Stimulated activated CD4-positive, alpha-beta T cell treated with anti-CD3 and anti-CD28 coated beads, Interleukin-1b, Interleukin-23, amount 100 ng/mL, for 1 hour (primary cell): ENCODE measurements at places on chromosomes 3 and 15.

DNA sequence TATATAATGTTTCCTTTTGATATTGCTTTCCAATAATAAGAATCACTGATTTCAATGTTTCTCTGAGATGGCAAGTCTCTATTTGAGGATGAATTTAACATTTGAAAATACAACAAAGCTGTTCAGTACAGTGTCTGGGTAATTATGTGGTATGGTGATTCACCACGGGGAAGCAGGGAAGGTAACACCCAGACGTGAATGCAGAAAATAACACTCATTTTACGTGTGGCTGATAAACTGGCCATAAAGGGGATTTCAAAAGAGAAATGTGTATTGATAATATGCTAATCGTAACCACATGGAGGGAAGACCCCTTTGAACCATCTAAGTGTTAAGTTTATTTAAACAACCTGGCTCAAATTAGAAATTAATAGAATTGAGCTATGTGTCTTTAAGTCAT lies 344.6 kb downstream of the GRM7 start:
- DNase-seq, result no peak

DNA sequence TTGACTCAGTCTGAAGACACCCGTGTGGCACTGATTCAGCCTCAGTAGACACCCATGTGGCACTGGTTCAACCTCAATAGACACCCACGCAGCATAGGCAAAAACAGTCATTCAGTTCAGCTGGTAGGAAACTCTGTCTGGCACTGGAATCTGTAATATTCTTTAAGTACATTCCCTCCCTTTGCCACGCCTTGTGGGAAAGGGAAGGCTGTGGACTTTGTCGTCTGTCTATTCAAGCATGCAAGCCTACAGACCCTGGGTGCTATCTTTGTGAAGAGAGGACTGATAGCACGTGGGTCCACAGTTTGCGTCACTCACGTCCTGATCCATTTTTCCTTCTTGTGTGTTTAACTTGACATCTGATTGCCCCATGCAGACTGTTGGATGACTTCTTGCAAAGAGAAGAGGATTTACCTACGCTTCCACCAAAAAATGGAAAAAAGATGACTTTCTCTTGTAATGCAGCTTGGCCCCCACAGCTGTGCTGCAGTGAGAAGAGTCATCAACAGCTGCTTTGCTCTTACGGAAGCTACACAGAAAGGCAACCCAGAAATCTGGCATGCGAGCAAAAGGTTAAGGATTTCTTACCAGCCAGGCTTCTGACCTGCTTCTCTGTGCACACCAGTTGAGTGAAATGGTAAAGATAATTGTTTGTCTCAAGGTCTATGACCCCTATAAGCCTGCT lies 278.1 kb downstream of the ULK4 start:
- DNase-seq, result no peak

DNA sequence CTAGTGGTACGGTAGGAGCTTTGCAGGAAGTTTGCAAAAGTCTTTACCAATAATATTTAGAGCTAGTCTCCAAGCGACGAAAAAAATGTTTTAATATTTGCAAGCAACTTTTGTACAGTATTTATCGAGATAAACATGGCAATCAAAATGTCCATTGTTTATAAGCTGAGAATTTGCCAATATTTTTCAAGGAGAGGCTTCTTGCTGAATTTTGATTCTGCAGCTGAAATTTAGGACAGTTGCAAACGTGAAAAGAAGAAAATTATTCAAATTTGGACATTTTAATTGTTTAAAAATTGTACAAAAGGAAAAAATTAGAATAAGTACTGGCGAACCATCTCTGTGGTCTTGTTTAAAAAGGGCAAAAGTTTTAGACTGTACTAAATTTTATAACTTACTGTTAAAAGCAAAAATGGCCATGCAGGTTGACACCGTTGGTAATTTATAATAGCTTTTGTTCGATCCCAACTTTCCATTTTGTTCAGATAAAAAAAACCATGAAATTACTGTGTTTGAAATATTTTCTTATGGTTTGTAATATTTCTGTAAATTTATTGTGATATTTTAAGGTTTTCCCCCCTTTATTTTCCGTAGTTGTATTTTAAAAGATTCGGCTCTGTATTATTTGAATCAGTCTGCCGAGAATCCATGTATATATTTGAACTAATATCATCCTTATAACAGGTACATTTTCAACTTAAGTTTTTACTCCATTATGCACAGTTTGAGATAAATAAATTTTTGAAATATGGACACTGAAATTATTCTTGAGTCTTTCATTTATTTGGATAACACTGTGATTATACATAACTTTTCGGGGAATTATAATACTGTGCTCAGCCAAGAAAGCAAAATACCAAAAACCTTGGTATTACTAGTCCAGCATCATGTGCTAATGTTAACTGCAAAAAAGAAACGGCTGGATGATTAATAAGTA lies 2.2 kb downstream of the SOX2 start:
- DNase-seq, result no peak

DNA sequence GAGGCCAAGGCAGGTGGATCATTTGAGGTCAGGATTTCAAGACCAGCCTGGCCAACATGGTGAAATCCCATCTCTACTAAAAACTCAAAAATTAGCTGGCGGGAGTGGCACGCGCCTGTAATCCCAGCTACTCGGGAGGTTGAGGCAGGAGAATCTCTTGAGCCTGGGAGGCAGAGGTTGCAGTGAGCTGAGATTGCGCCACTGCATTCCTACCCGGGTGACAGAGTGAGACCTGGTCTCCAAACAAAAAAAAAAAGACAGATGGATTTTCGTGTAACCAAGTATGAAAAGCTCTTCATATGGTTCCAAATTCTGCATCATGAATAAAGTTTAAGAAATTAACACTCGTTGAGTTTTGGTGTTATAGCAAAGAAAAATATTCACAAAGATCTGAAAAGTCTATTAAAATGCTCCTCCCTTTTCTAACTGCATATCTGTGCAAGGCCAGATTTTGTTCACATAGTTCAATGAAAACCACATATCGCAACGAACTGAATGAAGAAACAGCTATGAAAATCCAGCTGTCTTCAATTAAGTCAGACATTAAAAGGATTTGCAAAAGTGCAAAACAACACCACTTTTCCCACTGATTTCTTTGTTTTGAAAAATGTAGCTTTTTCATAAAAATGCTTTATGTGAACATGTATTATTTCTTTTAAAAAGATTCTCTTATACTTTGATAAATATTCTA lies 23.8 kb upstream of the FBLN2 start:
- no peak for DNase-seq

GRCh38 chr15:72919936-72920465 lies 132.3 kb upstream of the NEO1 start:
- no peak for DNase-seq

DNA sequence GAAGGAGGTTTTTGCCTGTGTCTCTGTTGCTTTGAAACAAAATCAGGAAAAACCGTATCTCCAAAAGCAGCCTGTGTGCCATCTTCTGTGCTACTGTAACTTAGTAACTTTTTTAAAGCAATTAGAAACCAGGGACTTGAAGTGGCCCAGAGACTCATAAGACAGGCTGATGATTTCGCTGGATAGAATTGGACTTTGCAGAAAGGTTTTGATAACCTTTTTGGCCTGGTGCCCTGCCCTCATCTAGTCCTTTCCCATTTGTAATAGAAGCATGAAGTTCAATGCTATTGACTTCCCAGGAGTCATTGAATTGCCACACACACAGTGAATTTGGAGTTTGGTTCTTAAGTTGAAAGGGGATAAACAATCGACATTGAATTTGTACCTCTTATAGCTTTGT lies 157.2 kb downstream of the PTPRG start:
- no peak for DNase-seq

GRCh38 chr3:128764863-128765262 lies 38.9 kb downstream of the RAB7A start:
- no peak for DNase-seq

DNA sequence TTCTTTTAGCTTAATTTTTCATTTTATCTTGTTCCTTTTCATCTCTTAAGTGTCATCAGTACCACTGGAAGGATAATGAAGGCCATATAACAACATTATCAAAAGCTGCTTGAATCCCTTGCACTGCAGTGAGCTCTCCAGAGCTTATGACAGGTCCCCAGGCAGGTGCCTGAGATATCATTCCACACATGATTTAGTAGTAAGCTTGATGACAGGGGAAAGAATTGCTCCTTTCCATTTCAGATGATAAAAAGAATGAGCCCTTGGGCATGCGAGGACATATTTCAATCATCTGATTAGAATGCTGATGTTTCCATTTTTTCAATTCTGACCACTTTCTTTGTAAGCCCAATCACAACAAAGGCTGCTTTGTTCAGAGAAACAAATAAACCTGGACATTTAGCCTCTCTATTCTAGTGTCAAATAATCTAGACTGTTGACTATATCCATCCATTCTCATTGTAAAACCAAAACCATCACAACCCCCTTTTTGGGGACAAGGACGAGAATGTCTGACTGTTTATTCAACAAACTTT lies 567.8 kb downstream of the IGSF11 start:
- DNase-seq, result no peak

- DNase-seq, result no peak
Observed at GRCh38 chr15:68791431-68792283, 29.0 kb downstream of the ANP32A start.

GRCh38 chr3:52452570-52453221 lies 1.1 kb downstream of the TNNC1 start:
- no peak for DNase-seq

DNA sequence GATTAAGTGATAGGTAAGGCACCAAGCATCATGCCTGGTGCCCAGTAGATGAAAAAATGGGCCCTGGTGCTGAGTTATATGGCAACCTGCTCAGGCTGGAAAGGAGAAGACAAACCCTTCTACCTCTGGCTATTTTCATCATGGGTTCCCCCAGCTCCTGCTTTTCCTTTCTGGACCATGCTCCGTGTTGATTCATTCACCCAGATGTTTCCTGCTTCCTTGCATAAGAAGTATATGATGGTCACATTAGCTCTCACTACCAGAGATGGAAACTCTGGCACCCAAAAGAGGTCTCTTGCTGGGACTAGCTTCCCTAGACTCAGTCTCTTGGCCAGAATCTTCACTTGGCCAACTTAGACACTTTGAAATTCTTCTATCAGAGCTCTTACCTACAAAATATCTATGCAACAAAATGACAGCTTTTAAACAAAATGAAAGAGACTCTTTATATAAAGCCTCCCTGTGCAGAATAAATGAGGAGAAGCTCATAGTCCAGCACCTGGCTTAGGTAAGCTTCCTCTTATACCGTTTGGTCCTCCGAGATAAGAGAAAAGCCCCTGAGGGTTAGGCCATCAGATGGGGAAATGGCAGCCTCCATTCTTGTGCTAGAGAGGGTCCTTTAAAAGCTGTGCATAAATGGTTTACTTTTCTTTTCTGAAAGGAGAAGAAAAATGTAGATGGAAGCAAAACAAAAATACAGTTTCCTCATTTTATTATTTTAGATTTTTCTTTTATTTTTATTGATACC lies 46.8 kb upstream of the MCF2L2 start:
- DNase-seq, result no peak

DNA sequence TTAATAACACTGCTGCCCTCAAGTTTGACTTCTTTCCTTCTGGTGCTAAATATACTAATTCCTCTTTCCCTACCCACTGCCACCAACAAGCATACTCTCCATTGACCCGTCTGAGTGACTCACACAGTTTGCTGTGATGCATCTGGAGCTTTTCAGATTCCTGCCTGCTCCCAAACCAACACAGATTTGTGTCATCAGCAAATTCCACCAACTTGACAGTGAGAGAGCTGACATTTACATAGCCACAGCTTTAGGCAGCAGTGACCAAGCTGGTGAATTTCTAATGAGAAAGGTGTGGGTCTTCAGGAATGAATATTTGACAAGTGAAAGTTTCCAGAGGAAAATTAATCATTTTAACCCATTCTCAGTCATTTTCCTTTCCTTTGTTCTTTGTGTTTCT lies 96.5 kb upstream of the PRICKLE2 start:
- DNase-seq, result no peak

- DNase-seq, result no peak
Observed at GRCh38 chr3:10669490-10670048, 146.5 kb upstream of the SLC6A11 start.

- no peak for DNase-seq
Observed at GRCh38 chr3:114103858-114104257, 47.3 kb downstream of the QTRT2 start.

GRCh38 chr3:161343986-161344385 lies 27.3 kb downstream of the SPTSSB start:
- DNase-seq, result no peak

GRCh38 chr3:189363590-189364255 lies 192.0 kb downstream of the TPRG1 start:
- no peak for DNase-seq

DNA sequence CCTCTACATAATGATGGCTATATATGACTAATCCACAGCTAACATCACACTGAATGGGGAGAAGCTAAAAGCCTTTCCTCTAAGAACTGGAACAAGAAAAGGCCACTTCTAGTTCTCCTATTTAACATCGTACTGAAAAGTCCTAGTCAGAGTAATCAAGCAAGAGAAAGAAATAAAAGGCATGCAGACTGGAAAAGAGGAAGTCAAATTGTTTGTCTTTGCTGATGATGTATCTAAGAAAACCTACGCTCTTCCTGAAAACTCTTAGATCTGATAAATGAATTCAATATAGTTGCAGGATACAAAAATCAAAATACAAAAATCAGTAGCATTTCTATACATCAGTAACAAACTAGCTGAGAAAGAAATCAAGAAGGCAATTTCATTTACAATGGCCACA lies 116.9 kb downstream of the TP63 start:
- no peak for DNase-seq

- no peak for DNase-seq
Observed at GRCh38 chr3:10883478-10884234, 67.6 kb downstream of the SLC6A11 start.

DNA sequence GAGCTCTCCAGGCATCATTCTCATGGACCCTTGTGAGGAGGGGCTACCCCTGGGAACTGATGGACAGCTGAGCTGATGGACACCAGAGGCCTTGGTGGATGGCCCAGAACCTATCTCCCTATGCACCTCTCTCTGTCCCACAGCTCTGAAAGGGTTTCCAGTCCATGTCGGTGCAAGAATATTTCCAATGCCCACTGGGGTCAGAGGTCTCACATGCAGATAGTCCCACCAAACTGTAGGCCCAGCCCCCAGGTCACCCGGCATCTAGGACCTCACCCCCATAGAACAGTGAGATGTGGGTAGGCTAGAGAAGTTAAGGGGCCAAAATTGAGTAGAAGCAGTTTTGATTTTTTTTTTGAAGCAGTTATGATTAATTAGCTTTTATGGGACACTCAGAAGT lies 2.6 kb downstream of the ALPK3 start:
- no peak for DNase-seq

GRCh38 chr3:156579427-156579851 lies 24.5 kb upstream of the SSR3 start:
- no peak for DNase-seq

- DNase-seq, result no peak
Observed at GRCh38 chr3:197501496-197501878, 54.3 kb downstream of the BDH1 start.

GRCh38 chr3:53083521-53083920 lies 37.6 kb upstream of the SFMBT1 start:
- no peak for DNase-seq
